Esophagus squamous epithelium (tissue), 5 donors: ENCODE measurements at places on chromosomes 2 and 18.
A peak's percentile ranks its signal among the peaks of the same experiment; 100 is the strongest.

- H3K27ac ChIP-seq, result peak overlapping the region; percentile 69
- peak overlapping the region; percentile 5 for H3K4me3 ChIP-seq
- DNase-seq, result no peak
- no peaks in the 10 kb centered on the region for H3K36me3 ChIP-seq
- H3K4me1 ChIP-seq, result peaks cover 35% of the 10 kb centered on the region
These were observed 93.9 kb upstream of the LGALSL start for GRCh38 chr2:64359892-64360657.

GRCh38 chr2:149039213-149039724 is 770 bp downstream of the LYPD6B start:
- H3K4me3 ChIP-seq, result peak overlapping the region; percentile 45
- H3K36me3 ChIP-seq, result no peaks in the 10 kb centered on the region
- DNase-seq, result no peak
- no peak overlapping the region for H3K27ac ChIP-seq

DNA sequence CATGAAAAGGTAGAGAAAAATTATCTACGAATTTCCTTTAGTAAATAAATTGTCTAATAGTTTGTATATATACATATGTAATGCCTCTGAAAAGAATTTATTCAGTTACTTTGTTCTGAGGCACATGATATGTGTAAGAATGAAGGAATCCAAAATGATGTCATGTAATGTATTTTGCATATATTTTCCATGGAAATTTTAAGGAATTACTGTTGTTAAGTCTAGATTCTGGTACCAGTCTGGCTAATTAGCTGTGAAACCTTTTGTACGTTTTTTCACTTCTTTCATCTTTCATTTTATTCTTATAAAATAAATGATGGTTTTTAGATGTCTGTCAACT is 12.3 kb downstream of the YIPF4 start:
- H3K4me1 ChIP-seq, result peaks cover 4% of the 10 kb centered on the region
- H3K4me3 ChIP-seq, result no peak overlapping the region
- no peak for DNase-seq
- H3K27me3 ChIP-seq, result no peaks in the 10 kb centered on the region
- peaks cover 51% of the 10 kb centered on the region for H3K36me3 ChIP-seq
- H3K27ac ChIP-seq, result no peak overlapping the region

DNA sequence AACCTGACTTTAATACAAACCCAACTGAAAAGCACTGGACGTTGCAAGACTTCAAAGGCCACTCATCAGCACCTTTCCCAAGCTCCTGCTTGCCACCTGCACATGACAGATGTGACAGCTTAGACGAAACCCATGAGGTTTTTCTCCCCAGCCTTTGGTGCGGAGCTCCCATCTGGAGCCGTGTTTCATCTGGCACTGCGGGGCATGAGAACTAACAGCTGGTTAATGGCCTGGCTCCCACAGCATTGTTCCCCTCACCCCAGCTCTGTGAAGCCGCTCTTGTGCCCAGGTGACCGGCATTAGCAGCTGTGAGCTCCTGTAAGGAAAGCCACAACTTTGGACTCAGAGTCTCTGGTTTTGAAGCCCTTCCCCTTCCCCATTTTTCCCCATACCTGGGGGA is 50.9 kb downstream of the GALR1 start:
- no peak overlapping the region for H3K27ac ChIP-seq
- no peaks in the 10 kb centered on the region for H3K4me1 ChIP-seq
- no peaks in the 10 kb centered on the region for H3K27me3 ChIP-seq
- DNase-seq, result no peak

DNA sequence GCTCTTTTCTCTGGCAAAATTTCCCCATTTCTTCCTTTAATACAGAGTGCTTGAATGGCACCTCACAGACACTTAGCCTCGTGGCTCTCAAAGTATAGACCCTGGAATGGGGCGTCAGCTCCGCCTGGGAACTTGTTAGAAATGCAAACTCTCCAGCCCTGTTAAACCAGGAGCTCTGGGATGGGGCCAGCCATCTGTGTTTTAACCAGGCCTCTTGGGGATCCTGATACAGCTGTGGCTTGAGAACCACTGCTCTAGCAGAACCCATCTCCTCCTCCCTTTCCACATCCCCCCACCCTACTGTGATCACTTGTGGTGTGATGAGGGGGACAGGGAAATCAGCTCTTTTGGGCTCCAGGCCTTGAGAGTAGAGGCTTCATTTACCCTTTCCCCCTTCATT is 15.9 kb downstream of the LTBP1 start:
- no peak overlapping the region for H3K4me3 ChIP-seq
- no peaks in the 10 kb centered on the region for H3K36me3 ChIP-seq
- no peak overlapping the region for H3K27ac ChIP-seq
- H3K4me1 ChIP-seq, result no peaks in the 10 kb centered on the region
